Stimulated activated CD4-positive, alpha-beta T cell treated with anti-CD3 and anti-CD28 coated beads, TNF-alpha, amount 100 ng/mL, for 1 hour (primary cell): ENCODE measurements at places on chromosomes 2 and 18.

DNA sequence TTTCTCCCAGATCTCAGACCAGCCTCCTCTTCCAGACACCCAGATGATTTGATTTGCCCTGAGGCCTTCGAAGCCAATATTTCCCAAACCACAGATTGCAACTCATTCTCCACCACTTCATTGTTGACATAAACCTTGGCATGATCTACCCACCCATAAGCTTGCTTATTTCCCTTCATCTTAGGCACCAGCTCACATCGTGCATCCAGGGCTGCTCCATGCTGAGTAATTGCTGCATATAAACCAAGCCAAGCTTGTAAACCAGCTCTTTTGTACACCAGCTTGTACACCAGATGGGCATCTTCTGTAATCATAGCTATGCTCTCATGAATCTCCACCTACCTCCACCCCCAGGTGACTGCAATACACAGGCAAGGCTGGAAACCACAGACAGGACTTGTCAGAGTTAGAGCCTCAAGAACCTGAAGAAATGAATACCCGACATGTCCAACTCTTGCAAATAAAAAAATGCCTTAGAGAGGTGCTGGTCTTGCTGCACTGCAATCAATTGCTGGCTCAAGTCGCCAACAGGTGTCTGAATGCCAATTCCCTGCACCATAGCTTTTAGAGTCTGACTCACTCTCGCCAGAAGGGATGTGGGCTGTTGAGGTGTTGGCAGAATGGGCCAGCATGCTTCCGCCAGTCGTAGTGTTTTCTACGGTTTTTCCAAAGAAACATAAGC lies 31.5 kb downstream of the TRABD2A start:
- peak; percentile 19 for DNase-seq

DNA sequence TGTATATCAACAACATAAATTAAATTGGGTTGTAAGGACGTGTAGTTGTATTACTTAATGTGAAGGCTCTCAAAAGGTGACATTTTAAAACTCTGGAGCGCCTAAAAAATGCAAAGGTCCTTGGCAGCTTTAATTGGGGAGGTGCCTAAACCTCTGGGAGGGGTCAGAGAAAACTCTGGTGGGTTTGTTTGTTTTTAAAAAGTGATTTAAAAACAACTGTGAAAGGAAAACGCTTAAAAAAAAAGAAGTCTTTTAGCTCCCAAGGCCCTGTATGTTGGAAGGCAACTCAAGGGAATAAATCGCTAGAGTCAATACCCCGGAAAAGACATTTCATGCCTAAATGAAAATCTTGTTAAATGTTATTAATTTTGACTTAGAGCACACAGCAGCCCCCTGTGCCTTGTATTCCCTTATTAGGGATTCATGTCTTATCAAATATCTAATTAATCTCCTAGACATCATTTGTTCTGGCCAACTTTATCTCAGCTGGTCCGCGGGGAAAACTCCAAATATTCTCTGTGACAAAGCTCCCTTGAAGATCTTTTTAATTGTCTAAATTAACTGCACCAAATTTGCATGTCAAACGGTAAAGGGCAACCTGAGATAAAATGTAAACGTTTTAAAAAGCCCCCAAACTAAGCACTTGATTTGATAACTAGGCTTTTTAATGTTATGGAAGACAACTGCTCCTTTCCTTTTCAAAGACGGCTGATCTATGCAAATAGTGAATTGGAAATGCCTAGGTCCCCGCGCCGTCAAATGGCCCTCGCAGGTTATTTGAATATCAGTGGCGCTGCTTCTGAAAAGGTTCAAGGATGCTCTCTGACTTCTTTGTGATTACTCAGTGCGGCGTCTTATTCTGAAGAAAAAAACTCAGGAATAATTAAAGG lies 4.2 kb downstream of the SP9 start:
- no peak for DNase-seq

GRCh38 chr2:119086327-119086726 lies 72.2 kb downstream of the C1QL2 start:
- no peak for DNase-seq

DNA sequence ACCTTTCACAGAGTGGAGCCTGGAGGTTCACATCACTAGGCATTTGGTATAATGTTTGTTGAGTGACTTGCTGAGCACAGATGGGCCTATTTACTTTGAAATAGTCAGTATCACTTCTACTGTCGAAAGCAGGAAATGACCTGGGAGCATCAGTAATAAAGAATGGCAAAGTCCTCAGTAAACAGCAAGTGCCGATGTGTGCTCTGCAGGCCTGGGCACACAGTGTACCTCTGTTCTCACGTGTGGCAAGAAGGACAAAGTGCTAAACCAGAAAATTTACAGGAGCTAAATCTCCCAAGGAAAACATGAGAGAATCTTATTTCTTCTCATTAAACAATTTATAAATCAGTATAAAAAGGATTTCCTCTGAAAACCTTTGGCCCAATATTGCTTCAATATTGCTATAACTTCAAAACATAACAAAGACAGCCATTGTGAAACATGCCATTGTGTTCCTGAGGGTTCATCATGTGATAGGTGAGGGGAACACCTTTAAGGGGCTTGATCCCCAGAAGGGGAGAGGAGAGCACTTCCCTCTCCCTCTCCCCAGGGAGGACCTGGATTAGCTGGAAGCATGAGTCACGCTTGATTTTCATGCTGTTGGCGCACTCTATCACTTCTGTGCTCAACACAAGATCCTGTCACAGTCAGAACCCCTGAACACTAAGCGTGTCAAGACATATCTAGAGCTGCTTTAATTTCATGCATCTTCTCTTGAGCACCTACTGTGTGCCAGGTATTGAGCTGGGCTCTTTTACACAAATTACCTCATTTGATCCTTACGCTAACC lies 131.5 kb upstream of the SMAD2 start:
- no peak for DNase-seq

DNA sequence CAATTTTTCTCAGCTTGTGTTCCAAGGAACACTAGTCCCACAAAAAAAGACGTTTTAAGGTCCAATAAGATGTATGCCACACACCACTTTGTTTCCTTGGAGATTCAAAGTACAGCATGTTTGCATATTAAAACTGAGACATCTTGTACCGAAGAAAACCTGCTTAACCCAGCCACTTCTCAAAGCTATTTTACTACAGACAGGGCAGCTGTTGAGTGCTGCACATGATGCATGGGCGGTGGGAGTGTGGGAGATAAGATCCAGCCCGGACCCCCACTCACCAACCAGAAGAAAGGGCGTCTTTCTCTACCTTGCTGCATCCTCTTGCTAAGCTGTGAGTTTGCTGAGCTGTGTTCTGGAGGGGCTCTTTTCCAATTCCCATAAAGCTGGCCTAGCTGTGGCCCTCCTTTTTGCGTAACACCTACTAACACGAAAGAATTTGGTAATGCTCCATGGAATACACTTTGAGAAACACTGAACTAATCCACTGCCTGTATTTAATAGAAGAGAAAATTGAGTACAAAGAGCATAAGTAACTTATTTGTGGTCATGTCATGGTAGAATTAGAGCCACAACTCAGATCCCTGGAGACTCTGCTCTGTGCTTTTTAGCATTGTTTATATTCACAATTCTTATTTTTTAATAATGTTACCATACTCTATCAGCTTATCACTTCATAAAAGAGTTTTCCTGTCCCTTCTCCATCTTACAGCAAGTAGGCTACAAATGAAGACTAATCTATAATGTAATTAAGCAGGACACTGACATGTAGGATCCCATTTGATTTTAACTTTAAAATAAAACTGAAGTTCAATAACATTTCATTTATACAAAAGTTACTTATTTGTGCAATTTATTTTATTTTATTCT lies 90.0 kb downstream of the PLEKHM3 start:
- DNase-seq: no peak

DNA sequence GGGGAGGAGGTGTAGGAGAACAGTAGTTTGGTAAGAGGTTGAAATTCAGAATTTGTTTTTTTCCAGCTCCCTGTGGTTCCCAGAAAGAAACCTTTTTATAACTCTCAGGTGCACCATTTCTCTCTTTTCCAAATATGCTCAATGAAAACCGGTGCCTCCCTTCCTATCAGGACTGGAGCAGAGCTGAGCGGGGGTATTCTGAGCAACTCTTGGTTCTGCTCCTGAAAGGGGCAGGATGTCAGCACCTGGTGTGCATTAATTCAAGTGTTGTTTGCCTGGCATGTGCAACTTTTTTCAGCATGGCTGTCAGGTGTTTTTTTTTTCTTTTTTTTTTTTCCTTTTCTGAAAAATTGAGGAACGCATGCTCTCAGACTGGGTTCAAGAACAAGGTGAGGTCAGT lies 74.1 kb downstream of the MAPK4 start:
- no peak for DNase-seq
